ENCODE measurements at places on chromosomes 5 and 9.

- DNase-seq = peak; percentile 13
Observed at GRCh38 chr9:76607730-76608436, 148.9 kb downstream of the GCNT1 start.

DNA sequence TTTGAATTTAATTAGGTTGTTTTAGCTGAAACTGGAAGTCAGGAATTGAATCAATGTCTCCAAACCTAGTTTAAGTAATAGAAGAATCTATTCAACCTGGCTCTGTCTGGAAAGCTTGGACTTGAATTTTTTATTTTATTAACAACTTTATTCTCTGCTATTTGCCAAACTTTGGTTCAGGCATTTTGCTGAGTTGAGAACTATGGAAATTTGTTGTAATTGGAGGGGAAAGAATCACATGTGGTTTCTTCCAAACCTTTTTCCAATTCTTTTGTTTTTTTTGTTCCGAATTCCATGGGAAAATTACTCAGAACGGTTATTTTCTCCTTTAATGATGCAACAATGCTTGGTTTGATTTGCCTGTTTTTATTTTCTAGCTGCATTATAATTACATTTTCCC lies 98.2 kb upstream of the RPS23 start:
- no peak for DNase-seq

GRCh38 chr5:35161652-35162273 lies 68.5 kb downstream of the PRLR start:
- no peak for DNase-seq

DNA sequence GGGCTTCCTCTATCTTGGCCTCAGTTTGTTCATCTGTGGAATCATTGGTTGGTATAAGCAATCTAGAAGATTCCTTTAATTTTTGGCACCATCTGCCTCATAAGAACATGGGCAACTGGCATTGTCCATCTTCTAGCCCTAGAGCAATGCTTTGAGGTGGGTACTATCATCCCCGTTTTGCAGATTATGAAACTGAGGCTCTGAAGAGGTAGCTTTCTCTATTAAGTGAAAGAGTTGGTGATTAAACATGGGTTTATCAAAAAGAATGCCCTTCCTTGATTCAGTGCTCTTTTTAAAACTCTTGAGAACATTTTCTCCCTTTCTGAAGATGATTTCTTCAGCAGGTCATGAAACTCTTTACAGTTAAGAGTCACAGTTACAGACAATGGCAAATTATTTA lies 42.4 kb upstream of the TGFBR1 start:
- no peak for DNase-seq

- no peak for DNase-seq
Observed at GRCh38 chr5:113067635-113068344, 91.2 kb downstream of the DCP2 start.

DNA sequence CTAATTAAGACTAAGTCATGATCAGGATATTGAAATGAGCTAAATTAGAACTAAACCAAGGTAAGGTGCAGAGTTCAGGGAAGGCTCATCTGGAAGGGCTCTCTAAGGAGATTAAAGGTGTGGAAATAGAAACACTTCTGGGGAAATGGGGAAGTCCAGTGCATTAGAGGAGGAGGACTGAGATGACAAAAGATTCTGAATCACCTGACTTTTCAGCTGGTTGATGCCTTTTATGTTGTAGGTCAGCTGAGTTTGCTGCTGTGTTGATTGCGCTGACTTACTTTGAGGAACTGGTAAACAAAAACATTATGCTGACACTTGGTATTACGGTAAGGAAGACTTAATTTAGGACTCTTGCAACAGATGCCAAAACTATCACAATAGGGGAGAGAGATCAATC lies 23.8 kb downstream of the IFNA5 start:
- no peak for DNase-seq

DNA sequence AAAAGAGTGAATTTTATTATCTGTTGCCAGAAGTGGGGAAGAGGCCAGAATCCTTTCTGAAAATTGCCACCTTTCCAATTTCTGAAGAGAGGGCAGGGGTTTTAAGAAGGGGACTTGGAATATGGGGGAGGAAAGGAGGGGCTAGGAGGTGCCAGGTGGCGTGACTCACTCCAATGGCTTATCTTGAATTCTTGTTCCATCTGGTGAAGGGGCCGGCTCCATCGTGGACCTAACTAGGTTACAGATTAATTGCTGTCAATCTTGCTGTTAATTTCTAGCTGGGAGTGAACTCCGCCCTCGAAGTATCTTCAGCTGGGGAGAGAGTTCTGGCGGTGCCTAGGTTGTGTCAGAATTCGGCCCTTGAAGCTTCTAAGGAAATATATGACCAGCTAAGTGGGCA lies 138.7 kb downstream of the YTHDC2 start:
- no peak for DNase-seq

DNA sequence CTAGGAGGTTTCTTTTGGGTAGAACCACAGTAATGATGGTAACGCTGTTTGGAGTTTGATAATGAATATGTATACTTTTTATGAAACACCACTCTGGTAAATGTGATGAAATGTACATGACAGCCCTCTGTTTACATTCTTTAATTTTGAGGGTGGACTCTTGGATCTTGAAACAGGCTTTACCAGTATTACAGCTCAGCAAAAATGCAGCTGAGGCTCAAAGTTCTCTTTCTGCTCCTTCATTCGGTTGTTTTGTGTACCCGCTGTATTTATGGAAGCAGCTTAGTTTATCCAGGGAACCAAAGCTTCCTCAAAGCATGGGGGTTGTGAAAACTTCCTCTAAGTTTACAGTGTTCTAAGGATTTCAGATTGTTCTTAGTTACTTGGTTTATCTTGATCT lies 11.1 kb downstream of the GAPVD1 start:
- DNase-seq = peak; percentile 19

DNA sequence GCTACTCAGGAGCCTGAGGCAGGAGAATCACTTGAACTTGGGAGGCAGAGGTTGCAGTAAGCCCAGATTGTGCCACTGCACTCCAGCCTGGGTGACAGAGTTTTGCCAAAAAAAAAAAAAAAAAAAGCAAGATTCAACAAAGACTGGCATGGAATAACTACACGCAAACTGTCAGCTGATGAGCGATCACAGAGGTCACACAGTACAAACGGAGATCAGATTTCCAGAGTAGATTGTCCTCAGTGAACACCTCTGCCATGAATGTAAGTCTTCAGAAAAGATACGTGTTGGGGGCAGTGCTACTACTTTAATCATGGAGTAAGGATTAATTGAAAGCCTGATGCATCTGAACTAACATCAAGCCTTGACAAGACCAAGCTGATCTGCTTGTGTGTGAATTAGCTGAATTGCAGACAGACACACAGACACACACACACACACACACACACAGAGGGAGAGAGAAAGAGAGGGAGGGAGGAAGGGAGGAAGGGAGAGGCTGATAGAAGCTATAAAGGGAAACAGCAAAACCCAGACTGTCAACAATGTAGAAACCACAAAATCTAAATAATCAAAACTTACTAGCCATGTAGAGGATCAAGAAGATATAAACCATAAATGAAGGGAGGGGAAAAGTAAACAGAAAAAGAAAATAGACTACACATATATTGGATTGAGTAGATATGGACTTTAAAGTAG lies 222.9 kb upstream of the ZNF462 start:
- DNase-seq = no peak

DNA sequence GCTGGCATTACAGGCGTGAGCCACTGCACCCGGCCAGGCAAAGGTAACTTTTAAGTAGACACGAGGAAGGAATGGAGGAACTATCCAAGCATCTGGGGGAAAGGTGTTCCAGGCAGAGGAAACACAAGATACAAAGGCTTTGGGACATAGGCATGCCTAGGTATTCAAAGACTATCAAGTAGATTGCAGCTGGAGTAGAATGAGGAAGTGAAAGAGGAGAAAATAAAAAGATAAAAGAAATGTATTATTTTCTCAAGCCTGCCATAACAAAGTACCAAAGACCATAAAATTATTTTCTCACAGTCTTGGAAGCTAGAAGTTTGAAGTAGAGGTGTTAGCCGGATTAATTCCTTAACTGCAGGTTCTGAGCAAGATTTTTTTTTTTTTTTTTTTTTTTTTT lies 39.9 kb upstream of the GRIN3A start:
- DNase-seq = peak; percentile 15

GRCh38 chr5:172356047-172356446 lies 72.5 kb upstream of the UBTD2 start:
- DNase-seq = no peak

GRCh38 chr9:89514956-89515355 lies 17.0 kb upstream of the SEMA4D start:
- no peak for DNase-seq

- no peak for DNase-seq
Observed at GRCh38 chr5:141951332-141951781, 6.6 kb downstream of the PCDH12 start.

- no peak for DNase-seq
Observed at GRCh38 chr5:95317687-95318086, 32.8 kb upstream of the MCTP1 start.

- no peak for DNase-seq
Observed at GRCh38 chr5:60744682-60745081, 44.7 kb upstream of the DEPDC1B start.

DNA sequence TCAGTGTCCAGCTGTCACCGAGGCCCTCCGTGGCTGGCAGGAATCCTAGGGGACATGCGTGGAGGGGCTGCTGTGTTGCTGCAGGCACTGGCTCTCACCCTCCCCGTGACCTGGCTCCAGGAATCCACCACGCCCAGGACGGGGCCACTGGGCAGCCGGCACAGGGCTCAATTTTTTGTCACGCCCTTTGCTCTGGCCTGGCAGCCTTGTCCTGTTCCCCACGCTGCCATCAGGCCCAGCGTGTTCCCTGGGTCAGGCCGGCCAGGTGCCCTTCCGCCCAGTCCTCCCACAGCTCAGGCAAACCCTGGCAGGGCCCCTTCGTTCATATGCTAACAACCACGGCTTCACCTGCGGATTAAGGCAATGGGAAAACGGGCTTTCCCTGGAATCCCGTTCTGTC lies 37.3 kb downstream of the PROP1 start:
- DNase-seq = no peak

DNA sequence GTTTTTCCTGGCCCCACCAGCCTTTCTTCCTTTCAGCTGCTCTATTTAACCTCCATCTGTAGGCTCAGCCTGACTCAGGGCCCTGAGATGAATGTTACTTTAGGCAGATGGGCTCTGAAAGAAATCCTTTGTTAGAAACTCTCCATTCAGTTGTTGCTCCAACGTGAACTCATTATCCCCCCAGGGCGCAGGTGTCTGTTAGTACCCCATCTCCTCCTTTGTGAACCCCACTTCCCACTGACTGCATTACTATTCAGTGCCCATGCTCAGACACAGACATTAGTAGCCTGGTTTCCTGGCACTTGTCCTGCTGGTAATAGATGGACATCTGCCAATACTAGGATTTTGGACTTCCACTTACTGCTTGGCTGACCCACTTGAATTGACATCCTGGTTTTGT lies 1271.6 kb downstream of the PTPRD start:
- no peak for DNase-seq

- DNase-seq = no peak
Observed at GRCh38 chr9:90309809-90310520, 332.7 kb downstream of the DIRAS2 start.

DNA sequence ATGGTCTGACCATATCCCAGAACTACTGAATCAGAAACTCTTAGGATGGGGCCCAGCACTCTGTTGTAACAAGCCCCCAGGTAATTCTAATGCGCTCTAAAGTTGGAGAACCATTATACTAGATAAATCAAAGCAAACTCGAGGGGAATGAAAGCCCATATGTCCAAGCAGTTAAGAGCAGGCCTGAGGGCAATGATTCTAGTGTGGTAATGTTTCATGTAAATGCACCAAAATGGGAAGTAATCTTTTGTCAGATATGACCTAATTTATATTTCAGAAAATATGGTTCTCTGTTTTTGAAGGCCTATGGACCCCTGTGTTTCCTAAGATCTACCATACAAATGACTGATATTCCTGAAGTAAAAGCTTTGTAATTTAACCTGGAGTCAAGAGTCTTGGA lies 108.0 kb upstream of the PTGER4 start:
- peak; percentile 48 for DNase-seq

- DNase-seq = no peak
Observed at GRCh38 chr5:137492331-137492730, 6.8 kb downstream of the SPOCK1 start.
